Sigmoid colon (tissue), 7 donors: ENCODE measurements at places on chromosomes 13 and 19. TPM values are rescaled to one million over a fixed set of nuclear protein-coding genes. Genes with fewer than 3 reads are reported as not detected.

The KIR3DL2 gene
- not detected for total RNA-seq

The ZNF492 gene
- total RNA-seq = 0.33 TPM

The TNNI3 gene
- total RNA-seq = not detected

The UBE2M gene
- 26.3 TPM for total RNA-seq

The FCER2 gene
- total RNA-seq = 0.66 TPM

The NLRP9 gene
- total RNA-seq = not detected

The ENOX1 gene
- 12.5 TPM for total RNA-seq

The FCAR gene
- not detected for total RNA-seq

GRCh38 chr13:110912651-110913051, 2.2 kb downstream of the ANKRD10 start:
- no peak for DNase-seq
- peak overlapping the region; percentile 99 for H3K27ac ChIP-seq
- H3K27me3 ChIP-seq = no peaks in the 10 kb centered on the region
- H3K4me3 ChIP-seq = peak overlapping the region; percentile 81
- peaks cover 3% of the 10 kb centered on the region for H3K36me3 ChIP-seq
- H3K4me1 ChIP-seq = no peaks in the 10 kb centered on the region

GRCh38 chr13:51553531-51553930, 30.7 kb upstream of the WDFY2 start:
- no peaks in the 10 kb centered on the region for H3K4me1 ChIP-seq
- DNase-seq = no peak
- H3K4me3 ChIP-seq = no peak overlapping the region
- H3K36me3 ChIP-seq = no peaks in the 10 kb centered on the region

DNA sequence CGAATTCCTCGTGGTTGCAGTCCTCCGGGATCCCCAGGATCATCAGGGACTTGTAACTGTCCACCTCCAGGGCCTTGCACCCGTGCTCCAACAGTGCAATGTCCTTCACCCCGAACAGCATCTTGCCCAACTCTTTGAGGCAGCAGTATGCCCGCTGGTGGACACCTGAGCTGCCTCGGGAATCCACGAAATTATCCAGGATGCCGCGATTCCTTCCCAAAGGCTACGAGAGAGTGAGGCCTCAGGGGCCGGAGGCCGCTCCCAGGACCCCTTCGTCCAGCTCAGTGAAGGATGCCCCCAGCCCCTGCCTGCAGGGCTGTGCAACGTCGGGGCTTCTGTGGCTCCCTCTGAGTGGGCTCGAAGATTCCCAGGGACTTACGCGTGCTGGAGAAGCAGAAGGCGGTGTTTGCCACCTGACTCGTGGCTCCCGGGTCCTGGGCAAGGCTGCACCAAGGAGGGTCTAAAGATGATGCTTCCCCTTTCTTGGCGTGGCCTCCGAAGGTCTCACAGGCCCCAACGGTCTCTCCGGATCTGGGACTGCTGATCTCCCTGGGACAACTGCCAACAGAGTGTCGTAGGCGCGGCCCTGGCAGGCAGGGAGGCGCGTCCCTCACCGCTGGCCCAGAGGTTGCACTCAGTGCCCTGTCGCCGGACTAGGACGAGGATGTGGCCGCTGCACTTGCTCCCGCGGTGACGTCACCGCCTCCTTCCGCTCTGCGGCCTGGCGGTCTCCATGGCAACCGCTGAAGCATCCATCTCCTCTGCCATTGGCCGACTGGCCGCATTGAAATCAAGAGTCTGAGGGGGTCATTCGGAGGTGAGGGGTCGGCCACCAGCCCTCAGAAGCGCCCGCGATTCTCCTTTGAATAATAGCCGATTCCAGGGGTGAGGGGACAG, at the start of gene PNMA8C:
PNMA8C (minus strand) TSS at position 698 of the 897 bp plus-strand sequence; CDS start at position 121, 577 bp downstream.
- H3K36me3 ChIP-seq = no peaks in the 10 kb centered on the region
- peak within 1 kb of the TSS; percentile 6 for H3K4me3 ChIP-seq
- H3K27ac ChIP-seq = no peak within 1 kb of the TSS
- H3K4me1 ChIP-seq = peaks cover 22% of the 10 kb centered on the region
- H3K27me3 ChIP-seq = peaks cover 26% of the 10 kb centered on the region

- no peak overlapping the region for H3K27ac ChIP-seq
- H3K27me3 ChIP-seq = peaks cover 34% of the 10 kb centered on the region
- H3K4me3 ChIP-seq = no peak overlapping the region
- DNase-seq = no peak
Observed at GRCh38 chr13:113092776-113093579, 12.6 kb upstream of the F7 start.

GRCh38 chr13:49536144-49536873, 40.6 kb downstream of the PHF11 start:
- peaks cover 5% of the 10 kb centered on the region for H3K36me3 ChIP-seq
- no peaks in the 10 kb centered on the region for H3K27me3 ChIP-seq
- H3K4me1 ChIP-seq = peaks cover 6% of the 10 kb centered on the region
- H3K4me3 ChIP-seq = no peak overlapping the region

GRCh38 chr13:98447881-98448641, 128.8 kb downstream of the STK24 start:
- no peak for DNase-seq
- no peak overlapping the region for H3K4me3 ChIP-seq
- H3K4me1 ChIP-seq = no peaks in the 10 kb centered on the region
- H3K36me3 ChIP-seq = peaks cover 9% of the 10 kb centered on the region
- no peaks in the 10 kb centered on the region for H3K27me3 ChIP-seq

- no peaks in the 10 kb centered on the region for H3K4me1 ChIP-seq
- H3K27ac ChIP-seq = no peak overlapping the region
- no peaks in the 10 kb centered on the region for H3K36me3 ChIP-seq
- no peak overlapping the region for H3K4me3 ChIP-seq
Observed at GRCh38 chr13:34070544-34071303, 252.8 kb downstream of the RFC3 start.

- no peak overlapping the region for H3K27ac ChIP-seq
- H3K36me3 ChIP-seq = no peaks in the 10 kb centered on the region
Observed at GRCh38 chr19:41847351-41848105, 2.7 kb downstream of the DMRTC2 start.

- no peaks in the 10 kb centered on the region for H3K36me3 ChIP-seq
- no peak for DNase-seq
- no peak overlapping the region for H3K4me3 ChIP-seq
- H3K27ac ChIP-seq = no peak overlapping the region
- no peaks in the 10 kb centered on the region for H3K4me1 ChIP-seq
Observed at GRCh38 chr13:26377038-26377437, 123.1 kb downstream of the CDK8 start.

GRCh38 chr19:6092329-6093286, 17.7 kb downstream of the RFX2 start:
- peak overlapping the region; percentile 27 for H3K4me3 ChIP-seq
- H3K36me3 ChIP-seq = no peaks in the 10 kb centered on the region
- peak overlapping the region; percentile 86 for H3K27ac ChIP-seq
- H3K27me3 ChIP-seq = no peaks in the 10 kb centered on the region

GRCh38 chr13:42027286-42027685, 21.2 kb upstream of the DGKH start:
- H3K27me3 ChIP-seq = no peaks in the 10 kb centered on the region
- H3K36me3 ChIP-seq = no peaks in the 10 kb centered on the region
- no peaks in the 10 kb centered on the region for H3K4me1 ChIP-seq
- DNase-seq = no peak
- no peak overlapping the region for H3K27ac ChIP-seq
- no peak overlapping the region for H3K4me3 ChIP-seq

GRCh38 chr13:43864921-43865320, 14.6 kb downstream of the CCDC122 start:
- H3K27me3 ChIP-seq = no peaks in the 10 kb centered on the region
- no peak for DNase-seq
- H3K4me3 ChIP-seq = no peak overlapping the region
- H3K27ac ChIP-seq = no peak overlapping the region
- no peaks in the 10 kb centered on the region for H3K4me1 ChIP-seq

DNA sequence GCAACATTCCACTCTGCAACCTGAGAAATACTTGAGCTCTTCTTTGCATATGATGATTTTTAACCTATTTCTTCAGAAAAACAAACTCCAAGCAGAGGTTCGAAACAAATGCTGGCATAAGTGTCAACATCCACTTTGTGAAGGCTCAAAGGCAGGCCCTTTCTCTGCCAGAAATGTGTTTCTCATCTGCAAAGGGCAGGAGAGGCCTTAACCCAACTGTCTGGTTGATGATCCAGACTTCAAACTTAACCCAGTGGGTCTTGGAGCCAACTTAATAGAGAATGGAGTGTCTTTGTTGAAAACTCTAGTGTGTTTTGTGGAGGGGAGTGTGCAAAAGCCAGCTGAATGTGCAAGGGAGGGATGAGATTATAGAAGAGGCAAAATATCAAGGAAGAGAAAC, 28.3 kb upstream of the ZNF507 start:
- H3K36me3 ChIP-seq = no peaks in the 10 kb centered on the region
- no peak overlapping the region for H3K4me3 ChIP-seq
- DNase-seq = no peak
- H3K27ac ChIP-seq = no peak overlapping the region
- no peaks in the 10 kb centered on the region for H3K27me3 ChIP-seq

DNA sequence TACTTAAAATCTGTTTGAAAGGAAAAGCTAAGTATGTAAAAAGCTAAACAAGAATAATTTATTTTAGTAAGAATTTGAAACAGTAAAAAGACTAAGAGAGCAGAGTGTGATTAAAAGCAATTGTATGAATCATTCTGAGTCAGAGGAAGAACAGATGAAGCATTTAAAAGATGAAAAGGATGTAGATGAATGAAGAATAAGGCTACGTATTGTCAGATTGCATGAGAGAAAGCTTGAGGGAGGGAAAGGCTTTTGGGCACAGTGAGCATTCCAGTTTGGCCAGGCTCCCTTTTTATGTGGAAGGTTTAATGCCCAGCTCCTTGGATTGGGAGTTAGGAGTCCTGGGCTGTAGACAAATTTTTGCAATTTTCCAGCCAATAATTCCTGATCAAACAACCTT, 117.7 kb downstream of the FREM2 start:
- H3K27me3 ChIP-seq = no peaks in the 10 kb centered on the region
- no peak for DNase-seq

DNA sequence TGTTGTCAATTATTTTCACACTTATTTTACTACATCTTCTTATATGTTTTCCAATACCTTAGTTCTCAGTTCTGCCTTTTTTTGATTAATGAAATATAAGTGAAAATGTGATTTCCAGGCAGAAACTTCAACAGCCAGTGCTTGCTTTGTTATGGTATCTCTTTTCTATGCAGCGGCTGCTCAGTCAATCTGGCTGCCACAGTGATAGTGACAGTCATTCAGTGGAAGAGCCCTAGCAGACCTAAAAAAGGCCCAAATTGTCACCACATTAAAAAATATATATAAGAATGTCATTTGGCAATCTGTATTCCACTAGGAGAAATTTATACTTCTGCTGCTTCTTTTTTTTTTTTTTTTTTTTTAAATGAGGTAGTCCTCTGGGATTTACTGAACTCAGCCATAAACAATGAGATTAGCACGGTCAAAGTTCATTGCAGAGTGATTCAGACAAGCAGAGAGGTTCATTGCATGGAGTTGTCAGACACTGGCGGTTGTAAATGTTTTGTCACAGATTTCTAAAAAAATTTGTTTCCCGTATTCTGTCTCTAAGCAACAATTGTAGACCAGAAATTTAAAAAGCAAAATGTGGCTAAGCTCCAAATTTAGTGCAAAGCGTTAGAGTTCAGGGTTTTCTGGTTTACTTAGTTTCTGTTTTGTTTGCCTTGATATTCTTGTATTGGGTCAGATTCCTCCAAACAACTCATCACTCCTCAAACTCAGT, 94.7 kb upstream of the PRR20A start:
- no peaks in the 10 kb centered on the region for H3K36me3 ChIP-seq
- DNase-seq = no peak
- no peaks in the 10 kb centered on the region for H3K4me1 ChIP-seq
- H3K4me3 ChIP-seq = no peak overlapping the region
